ENCODE measurements at places on chromosomes 11 and 22.
A peak's percentile ranks its signal among the peaks of the same experiment; 100 is the strongest.

DNA sequence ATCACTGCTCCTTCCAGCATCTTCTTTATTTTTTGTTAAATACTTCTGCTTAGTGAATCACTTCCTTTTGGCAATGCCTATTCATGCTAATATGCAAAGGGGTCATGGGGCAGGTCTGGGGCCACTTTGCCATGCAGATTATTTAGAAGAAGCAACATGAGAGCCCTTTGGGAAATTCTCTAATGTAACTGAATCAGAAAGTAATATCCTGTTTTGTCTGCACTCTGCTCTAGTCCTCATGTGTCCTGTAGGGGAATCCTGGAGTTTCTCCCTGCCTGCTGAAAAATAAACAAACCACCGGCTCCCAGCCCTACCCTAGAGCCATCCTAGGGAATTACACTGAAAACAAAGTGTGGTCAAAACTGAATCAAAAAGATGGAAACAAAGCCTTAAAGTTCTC lies 176.5 kb upstream of the POU2AF2 start:
- peak overlapping the region; percentile 51 for H3K27ac ChIP-seq
- no peak overlapping the region for H3K4me3 ChIP-seq
- peaks cover 34% of the 10 kb centered on the region for H3K4me1 ChIP-seq
- no peak for DNase-seq

DNA sequence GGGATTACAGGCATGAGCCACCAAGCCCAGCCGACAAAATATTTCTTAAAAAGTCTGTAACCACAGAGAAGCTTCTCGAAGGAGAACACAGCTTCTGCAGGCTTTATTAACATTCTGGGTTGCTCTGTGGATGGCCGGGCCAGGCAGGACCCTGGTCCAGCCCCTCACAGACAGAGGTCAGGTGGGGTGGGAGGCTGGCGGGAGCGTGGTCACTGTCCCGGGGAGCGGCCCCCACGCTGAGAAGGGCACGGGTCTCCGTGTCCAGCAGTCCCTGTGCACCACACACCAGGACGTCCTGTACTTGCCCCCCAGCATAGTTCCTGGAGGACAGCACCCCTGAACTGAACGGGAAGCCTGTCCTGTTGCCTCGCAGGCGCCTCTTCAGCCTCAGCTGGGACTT lies 19.4 kb downstream of the DRD4 start:
- H3K27ac ChIP-seq = no peak overlapping the region
- H3K27me3 ChIP-seq = no peaks in the 10 kb centered on the region
- H3K4me3 ChIP-seq = no peak overlapping the region
- DNase-seq = no peak
- peaks cover 22% of the 10 kb centered on the region for H3K36me3 ChIP-seq
- no peaks in the 10 kb centered on the region for H3K4me1 ChIP-seq

DNA sequence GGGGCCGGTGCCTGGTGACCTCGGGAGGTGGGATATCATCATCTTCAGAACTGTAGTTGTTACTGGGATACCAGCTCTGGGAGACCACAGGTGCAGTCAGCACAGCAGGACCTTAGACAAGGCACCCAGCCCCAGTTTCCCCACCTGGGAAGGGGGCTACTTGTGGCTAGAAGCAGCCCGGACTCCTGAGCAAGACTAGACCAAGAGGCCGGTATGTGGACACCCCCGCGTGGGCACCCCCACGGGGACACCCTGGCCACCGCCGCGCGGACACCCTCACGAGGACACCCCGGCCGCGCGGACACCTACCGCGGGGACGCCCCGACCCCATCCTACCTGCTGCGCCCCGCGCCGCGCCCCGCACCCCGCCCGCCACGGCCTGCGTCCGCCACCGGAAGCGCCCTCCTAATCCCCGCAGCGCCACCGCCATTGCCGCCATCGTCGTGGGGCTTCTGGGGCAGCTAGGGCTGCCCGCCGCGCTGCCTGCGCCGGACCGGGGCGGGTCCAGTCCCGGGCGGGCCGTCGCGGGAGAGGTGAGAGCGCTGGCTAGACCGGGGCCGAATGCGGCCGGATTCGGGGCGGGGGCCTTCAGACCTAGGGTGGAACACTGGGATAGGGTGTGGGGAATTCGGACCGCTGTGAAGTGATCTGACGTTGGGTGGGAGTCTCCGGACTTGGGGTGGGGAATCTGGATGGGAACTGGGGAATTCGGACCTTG lies at the start of the genes COMT and TXNRD2:
Gene COMT (plus strand): TSS at position 408 of the 718 bp plus-strand sequence. CDS start 20,755 bp downstream, outside the sequence.
Gene TXNRD2 (minus strand): TSS at position 454 of the 718 bp plus-strand sequence. CDS start 15 bp downstream, at position 439.
- no peak for DNase-seq
- peaks cover 38% of the 10 kb centered on the region for H3K4me1 ChIP-seq
- peaks cover 2% of the 10 kb centered on the region for H3K36me3 ChIP-seq
- H3K27ac ChIP-seq = peak within 1 kb of the TSS; percentile 100
- H3K4me3 ChIP-seq = peak within 1 kb of the TSS; percentile 78
- H3K27me3 ChIP-seq = no peaks in the 10 kb centered on the region

GRCh38 chr11:71147331-71147730 lies 105.0 kb downstream of the SHANK2 start:
- H3K27ac ChIP-seq = no peak overlapping the region
- DNase-seq = no peak
- H3K4me3 ChIP-seq = no peak overlapping the region
- H3K36me3 ChIP-seq = no peaks in the 10 kb centered on the region

DNA sequence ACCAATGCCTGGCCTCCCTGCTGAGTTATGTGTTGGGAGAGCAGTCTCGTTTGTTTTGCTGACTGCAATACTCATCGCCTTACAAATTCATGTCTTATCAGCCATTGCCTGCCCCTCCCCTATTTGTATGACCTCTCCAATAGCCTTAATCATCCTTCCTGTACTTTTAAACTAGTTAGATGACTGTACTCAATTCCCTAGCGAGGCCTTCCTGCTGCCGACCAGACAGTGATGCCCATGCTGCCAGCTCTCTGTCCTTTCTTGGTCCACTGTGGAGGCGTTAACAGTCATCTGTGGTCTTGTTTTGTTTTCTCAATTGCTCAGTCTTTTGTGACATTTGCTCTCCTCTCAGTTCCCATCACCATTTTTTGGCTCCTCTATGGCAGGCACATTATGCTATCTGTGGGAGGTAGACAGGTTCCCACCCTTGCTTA lies 20.3 kb upstream of the YPEL1 start:
- peaks cover 21% of the 10 kb centered on the region for H3K36me3 ChIP-seq
- H3K27ac ChIP-seq = peak overlapping the region; percentile 56
- peaks cover 27% of the 10 kb centered on the region for H3K4me1 ChIP-seq
- no peaks in the 10 kb centered on the region for H3K27me3 ChIP-seq

- H3K4me1 ChIP-seq = no peaks in the 10 kb centered on the region
- H3K27ac ChIP-seq = no peak overlapping the region
- H3K36me3 ChIP-seq = no peaks in the 10 kb centered on the region
- H3K27me3 ChIP-seq = peaks cover 12% of the 10 kb centered on the region
Observed at GRCh38 chr22:39622881-39623367, 52.4 kb downstream of the CACNA1I start.

Data from osteocyte (in vitro differentiated cells).